Renal cortex interstitium (tissue), 15 donors: ENCODE measurements at places on chromosomes 11 and 22. TPM values are rescaled to one million over a fixed set of nuclear protein-coding genes. Genes with fewer than 3 reads are reported as not detected.

GRCh38 chr11:119093942-119094815 is 7.5 kb downstream of the DPAGT1 start:
- no peak for DNase-seq

DNA sequence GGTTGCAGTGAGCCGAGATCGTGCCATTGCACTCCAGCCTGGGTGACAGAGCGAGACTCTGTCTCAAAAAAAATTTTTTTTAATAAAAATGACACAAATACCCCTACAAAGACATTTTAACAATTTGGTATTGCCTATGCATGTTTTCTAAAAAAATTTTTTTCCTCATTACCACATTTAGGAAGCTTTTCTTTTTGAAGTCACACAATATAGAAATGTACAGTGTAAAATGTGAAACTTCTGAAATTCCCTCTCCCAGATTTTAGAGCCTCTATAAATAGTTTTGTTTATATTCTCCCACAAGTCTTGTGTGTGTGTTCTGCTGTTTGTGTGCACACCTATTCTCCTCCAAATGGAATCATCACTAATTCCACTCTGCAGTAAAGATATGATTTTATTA is 7.6 kb downstream of the ST14 start:
- no peak for DNase-seq

GRCh38 chr11:114317787-114318137 is 21.6 kb downstream of the NNMT start:
- no peak for DNase-seq

The PRR5 gene
- 35.3 TPM for polyA plus RNA-seq

DNA sequence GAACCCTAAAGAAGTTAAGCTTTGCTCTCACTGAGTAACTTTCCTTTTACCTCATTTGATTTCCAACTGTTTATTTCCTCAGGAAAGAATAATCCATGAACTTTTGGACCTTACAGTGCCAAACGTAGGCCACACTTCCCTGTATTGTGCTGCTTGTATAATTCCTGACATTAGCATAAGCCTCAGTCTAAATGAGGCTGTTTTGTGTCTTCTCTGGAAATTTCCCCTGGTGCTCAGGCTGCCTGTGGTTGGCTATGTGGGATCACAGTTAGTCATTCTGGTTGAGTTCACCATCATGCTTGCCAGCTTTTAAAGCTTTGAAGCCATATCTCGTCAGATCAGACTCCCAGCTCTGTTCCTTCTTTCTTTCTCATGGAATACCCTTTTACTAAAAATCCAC is 107.0 kb downstream of the FAM76B start:
- DNase-seq: no peak

DNA sequence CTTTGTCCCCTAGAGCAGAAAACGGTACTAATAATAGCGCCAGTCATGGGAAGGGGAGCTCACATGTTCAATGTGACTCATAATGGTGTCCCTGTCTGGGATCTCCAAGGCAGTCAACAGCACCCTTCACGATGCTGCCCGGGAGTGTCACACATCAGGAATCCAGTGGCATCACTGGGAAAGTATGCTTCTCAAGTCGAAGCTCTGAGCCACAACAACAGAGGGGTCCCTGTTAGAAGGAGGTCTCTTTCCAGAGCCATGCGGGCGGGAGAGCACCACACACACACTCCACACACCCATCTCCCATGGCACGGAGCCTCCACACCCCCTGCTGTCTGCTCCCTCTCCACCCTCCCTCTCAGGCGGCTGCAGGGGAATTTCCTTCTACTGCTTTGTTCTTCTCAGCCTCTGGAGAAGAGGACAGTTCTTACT is 119.7 kb downstream of the ETS1 start:
- DNase-seq: no peak

GRCh38 chr22:27487600-27488452 is 313.7 kb downstream of the MN1 start:
- no peak for DNase-seq

DNA sequence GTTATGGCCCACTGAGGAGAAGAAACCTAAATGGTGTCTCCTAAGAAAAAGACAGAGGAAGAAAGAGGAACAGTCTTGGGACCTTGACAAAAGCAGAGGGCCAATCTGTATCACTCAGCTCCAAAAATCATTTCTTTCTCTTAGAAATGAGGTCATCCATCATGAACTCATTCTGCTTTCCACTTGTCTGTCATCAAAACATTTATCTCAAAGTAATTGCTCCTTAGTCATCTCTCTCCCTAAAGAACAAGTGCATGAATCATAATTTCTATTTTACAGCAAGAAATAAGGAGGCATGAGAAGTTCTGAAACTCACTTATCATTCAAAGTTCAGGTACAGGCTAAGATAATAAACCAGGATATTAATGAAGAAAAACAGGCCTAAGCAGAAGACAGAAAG is 375.6 kb downstream of the KCNA4 start:
- DNase-seq: no peak

The ST14 gene
- 43.1 TPM for polyA plus RNA-seq

- DNase-seq: no peak
These were observed 27.4 kb upstream of the CXCR5 start for GRCh38 chr11:118856314-118856713.

DNA sequence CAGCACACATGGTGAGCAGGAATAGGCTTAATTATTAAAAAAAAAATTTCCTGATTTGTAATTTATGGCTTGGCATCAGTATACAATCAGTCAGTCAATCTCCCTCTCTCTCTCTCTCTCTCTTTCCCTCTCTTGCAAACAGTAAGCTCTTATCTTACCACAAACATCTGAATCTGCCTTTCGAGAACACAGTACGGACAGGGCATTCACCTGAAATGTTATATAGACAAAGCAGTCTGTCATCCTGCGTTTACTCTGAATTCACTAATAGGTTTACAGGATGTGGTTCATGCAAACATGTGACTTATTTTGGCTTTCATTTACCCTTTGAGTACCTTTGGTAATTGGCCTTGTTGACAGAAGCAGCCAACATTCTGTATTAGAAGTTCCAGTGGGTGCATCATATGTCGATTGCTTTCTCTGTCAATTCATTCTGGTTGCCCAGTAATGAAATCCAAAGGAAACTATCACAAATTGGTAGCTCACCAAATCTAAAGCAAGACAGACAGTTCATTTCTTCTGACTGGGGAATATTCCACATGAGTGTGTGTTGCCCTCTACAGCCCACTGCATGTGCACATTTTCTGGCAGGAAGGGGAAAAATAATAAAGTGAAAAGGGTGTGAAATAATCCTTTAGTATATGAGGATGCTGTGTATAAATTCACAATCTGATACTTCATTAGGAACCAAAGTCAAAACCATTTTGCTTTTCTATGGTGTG is 1058.2 kb downstream of the LRRC4C start:
- no peak for DNase-seq

- no peak for DNase-seq
These were observed 126.0 kb upstream of the TTC12 start for GRCh38 chr11:113188371-113188834.

DNA sequence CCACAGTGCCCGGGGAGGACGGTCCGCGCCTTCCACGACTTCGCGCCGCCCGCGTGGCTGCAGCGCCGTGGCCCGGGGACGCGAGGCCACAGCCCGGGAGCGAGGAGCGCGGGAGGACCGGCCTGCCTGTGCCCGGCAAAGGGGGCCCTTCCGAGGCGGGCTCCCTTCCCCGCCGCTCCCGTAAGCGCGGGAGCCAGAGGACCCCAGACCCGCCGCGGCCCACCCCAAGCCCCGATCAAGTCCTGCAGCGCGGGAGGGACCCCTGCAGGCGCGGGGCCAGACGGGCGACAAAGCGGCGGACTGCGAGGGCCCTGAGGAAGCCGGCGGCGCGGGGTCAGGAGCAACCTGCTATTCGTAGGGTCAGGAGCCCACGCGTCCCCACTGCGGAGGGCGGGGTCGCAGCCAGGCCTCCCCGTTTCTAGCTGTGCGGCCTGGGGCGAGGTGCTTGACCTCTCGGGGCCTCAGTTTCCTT is 110.3 kb downstream of the WNT7B start:
- no peak for DNase-seq

- no peak for DNase-seq
These were observed 53.9 kb downstream of the CTNND1 start for GRCh38 chr11:57815476-57815875.

DNA sequence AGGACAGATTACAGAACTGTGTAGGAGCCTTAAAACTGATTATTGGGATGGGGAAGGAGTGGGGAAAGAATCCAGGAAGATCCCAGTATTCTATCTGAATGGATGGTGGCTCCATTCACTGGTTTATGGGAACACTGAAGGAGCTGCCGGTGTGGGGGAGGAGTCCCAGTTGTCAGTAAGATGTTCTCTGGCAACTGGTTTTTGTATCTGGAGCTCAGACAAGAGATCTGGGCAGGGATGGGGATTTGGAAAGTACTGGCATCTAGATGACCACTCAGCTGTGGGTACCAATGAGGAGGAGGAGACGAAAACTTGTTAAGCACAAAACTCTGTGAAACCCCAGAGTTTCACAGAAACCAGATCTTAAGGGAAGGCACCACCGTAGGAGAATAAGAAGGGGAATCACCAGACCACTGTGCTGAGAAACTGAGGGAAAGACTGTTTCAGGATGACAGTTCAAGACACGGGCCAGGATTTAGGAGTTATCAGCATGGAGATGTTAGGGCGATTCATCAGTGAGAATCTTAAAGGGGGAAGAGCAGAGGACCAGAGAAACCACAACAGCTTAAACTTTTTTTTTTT is 28.1 kb downstream of the LDLRAD3 start:
- DNase-seq: no peak

- DNase-seq: peak; percentile 70
These were observed 1.7 kb downstream of the CAPRIN1 start for GRCh38 chr11:34053161-34053686.

DNA sequence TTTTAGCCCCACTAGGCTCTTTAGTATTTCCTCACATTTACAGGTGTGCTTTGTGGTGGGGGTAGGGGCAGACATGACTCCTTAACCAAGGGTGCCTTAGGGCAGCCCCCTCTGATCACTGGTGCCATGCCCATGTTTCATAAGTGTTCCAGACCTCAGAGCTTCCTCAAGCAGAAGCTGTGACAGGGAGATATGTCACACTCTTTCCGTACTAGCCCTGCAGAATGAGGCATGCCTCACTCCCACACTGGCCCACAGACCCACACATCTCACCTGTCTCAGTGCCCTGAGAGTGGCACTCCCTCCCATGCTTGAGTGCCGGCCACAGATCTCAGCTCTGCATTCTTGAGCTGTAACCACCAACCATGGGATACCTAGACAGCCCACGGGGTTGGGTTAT is 22.9 kb upstream of the OR56B4 start:
- DNase-seq: no peak

DNA sequence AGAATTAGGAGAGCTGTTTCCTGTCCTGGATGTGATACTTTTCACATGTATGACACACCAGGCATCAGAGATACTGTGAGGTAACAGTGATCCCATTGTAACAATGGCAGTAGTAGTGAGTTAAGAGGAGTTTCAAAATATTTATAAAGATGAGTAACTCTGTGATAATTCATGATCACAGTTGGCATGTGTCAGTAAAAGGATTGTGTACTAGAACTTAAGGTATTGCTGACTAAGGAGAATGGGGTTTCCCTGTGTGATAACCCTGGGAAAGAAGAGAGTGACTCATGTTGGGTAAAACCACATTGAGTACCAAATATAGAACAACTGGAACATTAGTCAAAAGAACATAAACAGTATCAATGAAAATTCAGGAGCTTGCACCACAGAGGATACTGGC is 22.9 kb upstream of the SLC5A1 start:
- DNase-seq: no peak

GRCh38 chr11:99406345-99406744 is 385.6 kb downstream of the CNTN5 start:
- DNase-seq: no peak

DNA sequence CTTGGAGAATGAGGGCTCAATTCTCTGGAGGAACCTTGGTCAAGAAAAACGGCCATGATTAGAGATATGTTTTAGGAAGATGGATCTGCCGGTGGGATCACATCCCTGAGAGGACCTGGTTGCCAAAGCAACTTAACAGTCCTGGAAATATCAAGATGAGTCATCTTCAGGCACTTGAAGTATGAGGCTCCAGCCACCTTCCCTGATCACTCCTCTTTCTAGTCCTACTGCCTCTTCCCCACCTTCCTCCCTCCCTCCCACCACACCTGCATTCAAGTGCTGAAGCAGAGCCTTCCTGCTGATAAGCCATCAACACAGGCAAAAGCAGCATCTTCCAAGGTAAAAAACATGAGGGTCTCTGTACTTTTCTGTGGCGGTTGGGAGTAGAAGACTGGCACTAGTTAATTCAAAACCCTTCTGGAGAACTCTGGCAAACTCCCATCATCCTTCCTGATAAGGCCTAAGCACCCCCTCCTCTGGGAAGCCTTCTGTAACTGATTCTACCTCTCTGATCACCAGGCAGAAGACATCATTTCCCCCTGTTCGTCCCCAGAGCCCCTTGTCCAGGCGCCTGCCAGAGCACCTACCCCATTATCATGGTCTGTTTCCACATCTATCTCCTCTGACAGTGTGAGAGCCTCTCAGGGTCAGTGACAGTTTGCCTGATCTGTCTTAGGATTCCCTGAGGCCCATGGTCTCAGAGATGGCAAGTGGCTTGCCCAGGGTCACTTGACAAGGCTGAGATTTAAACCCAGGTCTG is 79.8 kb downstream of the CLPB start:
- no peak for DNase-seq

- DNase-seq: no peak
These were observed 263.3 kb upstream of the SYN3 start for GRCh38 chr22:33321466-33321865.

The KCTD14 gene
- polyA plus RNA-seq: 11.8 TPM

The DEUP1 gene
- polyA plus RNA-seq: 0.86 TPM

- no peak for DNase-seq
These were observed 33.7 kb downstream of the TSPAN18 start for GRCh38 chr11:44760477-44760872.

The NUDT8 gene
- 7.1 TPM for polyA plus RNA-seq

DNA sequence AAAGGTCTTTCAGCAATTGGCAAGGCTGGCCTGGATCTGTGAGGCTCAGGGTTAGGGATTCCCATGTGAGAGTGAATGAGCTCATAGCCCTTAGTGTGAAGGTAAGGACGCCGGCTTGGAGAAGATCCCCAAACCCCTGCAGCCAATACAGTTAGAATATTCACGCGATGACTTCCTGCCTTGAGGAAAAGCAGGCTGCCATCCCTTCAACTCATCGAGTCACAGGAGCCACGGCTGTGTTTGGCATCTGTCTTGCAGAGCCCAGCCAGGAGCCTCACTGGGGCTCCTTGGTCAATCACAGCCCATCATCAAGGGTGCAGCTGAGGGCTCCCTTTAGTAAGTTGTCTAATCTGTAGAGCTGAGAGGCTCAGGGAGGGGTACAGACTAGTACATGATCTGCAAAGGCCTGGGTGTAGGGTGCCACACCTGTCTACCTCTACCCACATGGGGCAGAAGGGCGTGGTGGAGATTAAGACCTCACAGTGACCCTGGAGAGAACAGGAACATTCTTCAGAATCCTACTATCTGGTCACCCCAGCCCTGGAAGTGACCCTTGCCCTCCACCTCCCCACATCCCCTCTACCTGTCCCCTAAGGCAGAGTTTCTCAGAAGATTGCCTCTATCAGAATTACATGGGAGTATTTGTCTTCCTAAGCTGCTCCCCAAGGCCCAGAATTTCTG is 18.5 kb downstream of the IL10RA start:
- DNase-seq: no peak

- no peak for DNase-seq
These were observed 92.7 kb downstream of the RPL27A start for GRCh38 chr11:8775332-8775731.
